ENCODE measurements at places on chromosomes 16 and 17.

GRCh38 chr17:17166446-17166845 lies 39.7 kb downstream of the PLD6 start:
- DNase-seq: no peak

- no peak for DNase-seq
Observed at GRCh38 chr17:63707151-63707550, 7.2 kb upstream of the LIMD2 start.

DNA sequence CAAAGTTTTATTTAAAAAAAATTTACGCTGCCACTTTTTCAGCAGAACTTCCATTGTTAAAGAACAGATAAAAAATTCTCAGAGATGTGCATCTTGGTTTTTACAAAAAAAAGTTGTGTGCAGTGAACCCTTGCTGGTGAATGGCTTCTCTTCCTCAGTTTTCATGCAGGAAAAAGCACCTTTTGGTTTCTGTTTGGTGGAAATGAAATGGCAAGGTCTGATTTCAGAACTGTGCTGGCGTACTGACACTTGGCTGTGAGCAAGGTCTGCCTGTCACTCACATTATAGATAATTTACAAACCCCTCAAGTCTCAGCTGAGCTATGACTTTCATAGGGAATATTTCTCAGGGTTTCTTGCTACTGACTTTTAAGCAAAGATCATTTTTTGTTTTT lies 5.7 kb upstream of the SALL1 start:
- no peak for DNase-seq

GRCh38 chr17:56822725-56823124 lies 11.0 kb downstream of the C17orf67 start:
- DNase-seq: no peak

DNA sequence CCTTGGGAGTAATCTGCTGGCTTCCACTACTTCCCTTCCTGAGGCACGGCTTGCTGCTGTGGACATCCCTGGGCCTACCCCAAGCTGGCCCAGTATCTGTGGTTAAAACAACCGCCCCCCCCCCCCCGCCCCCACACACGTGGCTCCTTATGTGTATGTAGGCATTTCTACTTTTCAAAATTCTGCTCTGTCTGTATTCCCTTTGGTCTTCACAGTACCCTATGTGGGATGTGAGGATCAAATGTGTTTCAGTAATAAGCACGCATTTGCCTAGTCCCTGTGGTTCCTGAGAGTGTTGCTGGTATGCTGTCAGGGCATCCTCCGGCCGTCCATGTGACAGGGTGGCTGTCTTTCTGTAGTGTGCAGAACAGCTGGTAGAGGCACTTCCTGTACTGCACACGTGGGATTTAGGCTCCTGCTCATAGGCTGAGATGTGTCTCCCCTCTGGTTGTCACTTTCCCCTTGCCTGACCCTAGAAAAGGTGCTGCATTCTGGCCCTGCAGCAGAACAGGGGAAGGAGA lies 2.2 kb downstream of the NT5M start:
- no peak for DNase-seq

GRCh38 chr16:69924777-69925191 lies 26.4 kb upstream of the CLEC18A start:
- no peak for DNase-seq

- DNase-seq: no peak
Observed at GRCh38 chr17:10034719-10035475, 129.8 kb upstream of the RCVRN start.

DNA sequence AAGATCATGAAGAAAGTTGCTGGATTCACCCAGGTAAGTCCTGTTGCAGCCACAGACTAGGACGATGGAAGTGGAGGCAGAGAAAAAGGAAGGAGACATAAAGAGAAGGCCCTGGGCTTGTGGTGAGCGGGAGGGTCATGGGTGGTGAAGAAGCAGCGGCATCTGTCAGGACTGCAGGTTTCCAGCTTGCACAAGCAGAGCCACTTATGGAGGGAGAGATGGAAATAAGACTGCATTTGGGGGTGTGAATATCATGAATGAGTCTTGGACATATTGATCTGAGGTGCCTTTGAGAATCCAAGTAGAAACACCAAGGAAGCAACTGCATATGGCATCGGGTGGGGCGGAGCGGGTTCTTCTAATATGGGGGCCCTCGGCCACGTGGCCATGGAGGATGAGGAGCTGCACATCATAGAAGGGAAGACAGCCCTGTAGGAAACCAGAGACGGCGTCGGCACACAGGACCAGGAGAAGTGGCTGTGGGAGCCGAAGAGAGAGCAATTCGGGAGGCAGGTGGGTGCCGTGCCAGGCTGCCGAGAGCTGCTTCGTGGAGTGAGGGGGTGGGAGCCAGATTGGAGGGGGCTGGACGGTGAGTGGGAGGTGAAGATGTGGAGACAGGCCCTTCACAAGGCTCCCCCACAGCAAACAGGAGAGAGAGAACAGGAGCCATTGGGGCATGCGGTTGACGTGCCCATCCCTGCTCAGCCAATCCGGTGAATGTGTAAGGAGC lies 243.5 kb downstream of the GSG1L start:
- no peak for DNase-seq

GRCh38 chr17:82789051-82789592 lies 37.3 kb downstream of the TBCD start:
- no peak for DNase-seq

- DNase-seq: no peak
Observed at GRCh38 chr16:69927056-69927757, 23.9 kb upstream of the CLEC18A start.

- DNase-seq: no peak
Observed at GRCh38 chr16:84562174-84562815, 55.6 kb downstream of the COTL1 start.

Measured in stimulated activated CD8-positive, alpha-beta memory T cell treated with anti-CD3 and anti-CD28 coated beads, Interleukin-2, amount 100 ng/mL, for 1 hour (primary cell).